ENCODE measurements at places on chromosomes 7 and 10.

DNA sequence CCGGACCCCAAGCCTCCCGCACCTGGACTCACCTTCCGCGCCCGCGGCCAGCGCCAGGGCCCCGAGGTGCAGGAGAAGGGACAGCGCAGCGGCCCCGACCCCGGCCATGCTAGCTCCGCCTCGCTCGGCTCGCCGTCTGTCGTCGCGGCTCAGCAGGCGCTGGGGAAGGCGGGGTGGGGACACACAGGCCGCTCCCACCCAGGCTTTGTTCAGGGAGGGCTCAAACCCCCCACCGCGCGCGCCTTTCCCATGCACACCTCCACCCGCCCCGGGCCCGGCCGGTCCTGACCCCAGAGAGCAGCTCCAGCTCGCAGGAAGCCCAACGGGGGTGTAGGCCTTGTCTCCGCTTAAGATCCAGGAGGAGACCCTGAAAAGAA lies at the start of gene KCP:
KCP (minus strand) TSS at position 141 of the 377 bp plus-strand sequence; CDS start at position 108, 33 bp downstream.
- no peak for DNase-seq

GRCh38 chr10:95988702-95989101 lies 54.7 kb upstream of the CCNJ start:
- DNase-seq, result no peak

DNA sequence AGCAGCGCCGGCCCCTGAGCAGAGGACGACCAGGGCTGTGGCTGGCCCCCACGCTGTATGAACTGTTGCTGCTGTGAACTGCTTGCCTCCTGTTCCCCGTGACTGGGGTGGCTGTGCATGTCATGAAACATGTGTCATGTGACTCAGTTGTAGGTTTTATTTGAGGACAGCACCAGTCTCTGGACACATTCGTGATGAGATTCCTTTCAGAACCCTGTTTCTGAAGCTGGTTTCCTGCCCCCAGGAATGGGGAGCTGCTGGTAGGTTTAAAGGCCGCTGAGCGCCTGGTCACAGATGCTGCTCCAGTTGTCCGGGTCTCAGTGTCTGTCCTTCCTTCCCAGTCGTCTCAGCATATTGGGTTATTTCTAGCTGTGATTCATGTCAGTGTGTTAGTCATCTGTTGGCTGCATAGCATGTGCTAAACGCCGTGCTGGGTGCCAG lies 79.1 kb upstream of the PPIF start:
- no peak for DNase-seq

- no peak for DNase-seq
These were observed 61.7 kb downstream of the DOCK1 start for GRCh38 chr10:126966938-126967337.

DNA sequence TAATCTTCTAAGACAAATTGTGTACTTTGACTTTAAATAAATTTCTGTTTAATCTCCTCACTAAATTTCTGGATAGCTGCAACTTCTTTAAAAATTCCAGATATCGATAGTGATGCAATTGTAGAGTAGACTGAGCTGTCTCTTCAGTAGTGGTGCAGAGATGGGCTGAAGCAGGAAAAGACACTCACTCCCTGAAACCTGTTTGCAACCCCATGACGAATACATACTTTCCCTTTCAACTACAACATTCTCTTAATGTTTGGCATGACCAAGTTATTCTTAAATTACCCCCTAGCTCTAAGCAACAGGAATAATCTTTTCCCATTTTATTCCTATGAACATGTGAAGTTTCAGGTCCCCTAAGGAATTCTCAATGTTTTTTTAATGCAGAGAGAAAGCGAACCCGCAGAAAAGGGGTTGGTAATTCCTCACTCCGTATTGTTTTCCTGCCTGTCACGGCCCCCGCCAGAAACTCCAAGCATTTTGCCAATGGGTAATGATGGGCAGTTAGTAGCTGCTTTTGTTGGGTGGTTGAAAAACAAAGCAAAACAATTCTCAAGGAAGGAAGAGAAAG lies 1.3 kb downstream of the THSD7A start:
- DNase-seq, result no peak

- DNase-seq, result no peak
These were observed 1.9 kb downstream of the DHX32 start for GRCh38 chr10:125878957-125879835.

DNA sequence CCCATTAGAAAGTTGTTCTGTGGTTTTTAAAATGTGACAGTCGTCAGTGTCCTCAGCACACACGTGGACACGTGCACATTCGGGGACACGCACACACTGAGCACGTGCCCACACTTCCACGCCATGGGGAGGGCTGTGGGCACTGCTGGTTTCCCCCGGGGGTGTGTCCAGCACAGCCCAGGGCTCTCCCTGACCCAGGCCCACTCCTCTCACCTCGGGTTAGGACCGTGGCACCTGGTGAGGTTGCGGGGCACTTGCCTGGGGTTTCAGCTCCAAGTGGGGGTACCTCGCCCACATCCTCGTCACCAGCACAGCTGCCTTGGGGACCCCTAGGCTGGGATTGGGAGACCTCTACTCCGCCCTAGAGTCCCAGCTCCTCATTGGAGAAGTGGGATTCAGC lies 20.7 kb downstream of the GET4 start:
- no peak for DNase-seq

DNA sequence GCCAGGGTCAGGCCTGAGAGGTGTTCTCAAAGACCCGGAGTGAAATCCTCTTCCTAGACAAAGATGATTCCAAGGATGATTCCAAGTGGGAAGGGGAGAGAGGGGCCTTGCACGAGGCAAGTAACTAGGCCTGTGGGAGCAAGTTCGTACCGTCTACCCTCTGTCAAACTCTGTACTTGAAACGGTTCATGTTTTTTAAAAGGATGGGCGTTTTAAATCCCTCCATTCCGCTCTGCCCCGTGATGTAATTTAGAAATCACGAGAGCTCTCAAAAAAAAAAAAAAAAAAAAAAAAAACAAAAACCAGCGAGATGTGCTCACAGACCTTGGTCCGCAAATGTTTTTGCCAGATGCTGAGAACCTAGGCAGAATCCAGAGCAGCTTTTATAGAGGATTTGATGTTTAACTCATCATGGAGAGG lies 114.7 kb upstream of the CARD11 start:
- no peak for DNase-seq

GRCh38 chr10:124138195-124138882 lies 44.9 kb upstream of the CHST15 start:
- DNase-seq, result no peak

GRCh38 chr7:39458061-39458745 lies 108.0 kb upstream of the YAE1 start:
- DNase-seq, result no peak

- no peak for DNase-seq
These were observed 9.7 kb downstream of the TMEM130 start for GRCh38 chr7:98860071-98860470.

- DNase-seq, result no peak
These were observed 113.1 kb downstream of the INPP5A start for GRCh38 chr10:132650611-132651250.

- no peak for DNase-seq
These were observed 12.8 kb upstream of the SMKR1 start for GRCh38 chr7:129489491-129489890.

GRCh38 chr10:50324046-50324445 lies 72.7 kb upstream of the ASAH2 start:
- DNase-seq, result no peak

DNA sequence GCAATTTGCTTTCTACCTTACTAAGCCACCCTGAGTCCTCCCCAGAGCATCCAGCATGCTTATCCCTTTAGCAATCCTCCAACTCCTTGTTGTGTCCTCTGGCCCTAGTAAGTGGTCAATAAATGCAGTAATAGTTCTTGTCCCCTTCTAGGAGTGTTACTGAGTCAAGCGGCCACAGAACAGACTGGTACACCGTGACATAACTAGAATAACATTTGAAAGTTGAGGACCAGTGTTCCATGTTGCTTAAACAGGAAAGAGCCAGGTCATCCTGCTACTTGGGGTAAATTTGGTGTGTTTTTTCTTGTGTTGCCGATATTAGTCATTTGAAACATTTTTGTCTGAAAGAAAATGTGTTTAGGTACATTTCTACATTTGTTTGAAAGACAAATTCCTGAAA lies 4.8 kb upstream of the CDK6 start:
- DNase-seq, result no peak

DNA sequence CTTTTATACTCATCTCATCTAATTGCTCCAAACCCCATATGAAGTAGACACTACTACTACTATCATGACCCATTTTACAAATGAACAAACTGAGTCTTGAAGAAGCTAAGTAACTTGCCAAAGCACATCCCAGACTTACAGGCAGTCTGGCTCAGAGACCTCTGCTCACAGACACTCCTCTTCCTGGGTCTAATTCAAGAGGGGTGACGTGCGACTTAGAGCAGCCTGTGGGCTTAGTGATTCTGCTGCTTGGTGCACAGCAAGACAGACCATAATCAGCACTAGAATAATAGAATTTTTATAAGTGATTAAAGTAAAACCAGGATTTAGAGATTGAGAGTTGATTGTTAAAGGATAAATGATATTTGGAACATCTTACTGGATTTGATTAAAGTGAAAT lies 750.8 kb downstream of the AUTS2 start:
- no peak for DNase-seq

- DNase-seq, result no peak
These were observed 210.8 kb downstream of the ADARB2 start for GRCh38 chr10:1526436-1527055.

DNA sequence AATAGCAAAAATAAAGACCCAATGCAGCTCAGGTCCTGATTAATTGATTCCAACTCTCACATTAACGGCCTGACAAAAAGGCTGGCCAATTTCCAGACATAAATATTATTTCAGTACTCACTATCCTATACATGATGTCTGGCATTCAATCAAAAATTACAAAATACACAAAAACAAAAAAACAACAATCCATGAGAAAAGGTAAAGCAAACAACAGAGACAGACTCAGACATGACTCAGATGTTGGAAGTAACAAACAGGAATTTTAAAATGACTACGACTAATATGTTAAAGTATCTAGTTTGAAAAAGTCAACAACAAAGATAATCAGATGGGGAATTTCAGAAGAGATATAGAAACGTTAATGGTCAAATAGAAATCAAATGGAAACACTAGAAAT lies 152.8 kb downstream of the AMPH start:
- no peak for DNase-seq

DNA sequence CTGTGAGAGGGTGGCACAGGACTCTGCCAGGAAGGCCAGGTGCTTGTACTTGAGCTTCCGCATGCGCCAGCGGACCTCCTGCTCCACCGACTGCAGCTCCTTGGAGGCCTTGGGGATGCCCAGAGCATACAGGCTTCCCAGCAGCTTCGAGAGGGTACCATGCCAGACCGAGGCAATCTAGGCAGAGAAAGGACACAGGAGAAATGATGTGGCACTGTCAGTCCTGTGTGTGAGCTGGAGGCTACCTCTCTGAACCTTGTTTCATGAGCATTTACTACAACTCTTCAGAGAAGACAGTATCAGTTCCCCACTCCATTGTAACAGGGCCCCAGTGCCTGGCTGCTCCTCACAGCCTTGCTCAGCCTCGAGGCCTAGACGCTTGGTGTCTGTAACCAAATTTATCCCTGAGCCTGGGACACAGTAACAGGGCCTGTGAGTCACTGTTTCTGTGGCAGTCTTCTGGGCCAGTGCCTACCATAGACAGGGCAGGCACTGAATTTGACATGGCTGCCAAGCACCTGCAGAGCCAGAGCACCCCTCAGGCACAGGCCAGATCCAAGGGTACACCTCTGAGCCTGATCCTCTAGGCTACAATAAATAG lies 5.8 kb downstream of the TBRG4 start:
- DNase-seq, result no peak

GRCh38 chr10:91605968-91606367 lies 26.9 kb downstream of the PPP1R3C start:
- no peak for DNase-seq

DNA sequence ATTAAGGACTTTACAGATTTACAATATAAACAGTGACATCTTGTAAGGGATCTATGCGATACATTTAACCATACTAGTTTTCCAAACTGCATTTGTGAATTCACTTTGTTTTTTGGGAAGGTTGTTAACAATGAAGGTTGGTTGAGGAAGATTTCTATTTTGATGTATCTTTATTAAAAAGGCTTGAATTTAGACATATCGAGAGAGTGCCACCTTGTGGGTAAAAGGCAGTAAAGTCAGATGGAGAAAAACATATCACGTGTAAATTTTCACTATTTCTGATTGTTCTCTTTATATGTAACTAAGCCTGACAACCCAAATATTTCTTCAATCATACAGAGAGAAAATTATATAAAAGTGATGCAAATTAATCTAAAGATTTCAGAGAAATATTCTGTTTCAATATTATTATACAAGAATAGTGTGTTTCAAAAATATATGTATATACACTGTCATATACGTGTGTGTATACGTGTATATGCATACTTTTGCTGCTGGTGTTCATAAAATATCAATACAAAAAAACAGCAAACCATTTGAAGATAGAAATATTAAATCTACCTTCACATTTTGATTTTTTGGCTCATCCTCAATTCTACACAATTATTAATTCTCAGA lies 988.6 kb downstream of the SORCS1 start:
- no peak for DNase-seq

All from stimulated activated CD4-positive, alpha-beta T cell treated with anti-CD3 and anti-CD28 coated beads, Interleukin-12 subunit alpha, Interleukin-12 subunit beta, amount 100 ng/mL, for 4 hours (primary cell).